GM12878 (cell line): ENCODE measurements at places on chromosomes 2 and 18. TPM values are rescaled to one million over a fixed set of nuclear protein-coding genes. Genes with fewer than 3 reads are reported as not detected.

Gene MBP
- 52.5 and 55.8 TPM in 2 replicates for total RNA-seq

Gene GAREM2
- 0.85 and 1.4 TPM in 2 replicates for total RNA-seq

Gene MRPL53
- 131 and 146 TPM in 2 replicates for total RNA-seq

Gene STARD7
- 194 and 200 TPM in 2 replicates for total RNA-seq

Gene TUBB8B
- total RNA-seq: not detected in 2 replicates

Gene ANTXR1
- 0.26 and 0.32 TPM in 2 replicates for total RNA-seq

Gene FAM110C
- total RNA-seq: not detected in 2 replicates

Gene COLEC11
- total RNA-seq: 0.66 and 0.74 TPM in 2 replicates

DNA sequence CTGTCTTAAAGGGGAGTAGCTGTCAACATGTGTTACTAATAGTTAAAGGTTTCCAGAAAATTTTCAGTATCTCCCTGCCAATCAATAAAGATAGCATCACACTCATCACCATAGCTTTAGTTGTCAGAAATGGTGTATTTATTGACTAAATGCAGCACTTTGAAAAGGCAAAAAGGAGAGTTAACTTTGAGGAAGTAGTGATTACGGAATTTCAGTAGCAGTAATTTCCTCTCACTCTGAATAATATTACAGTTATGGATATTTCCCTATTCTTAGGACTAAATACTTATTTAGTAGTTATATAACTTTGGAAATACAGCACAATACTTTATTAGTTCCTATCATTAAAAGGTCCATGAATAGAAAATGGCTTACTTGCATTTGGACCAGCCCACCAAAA lies 250.5 kb downstream of the CAMKMT start:
- no peak for DNase-seq

DNA sequence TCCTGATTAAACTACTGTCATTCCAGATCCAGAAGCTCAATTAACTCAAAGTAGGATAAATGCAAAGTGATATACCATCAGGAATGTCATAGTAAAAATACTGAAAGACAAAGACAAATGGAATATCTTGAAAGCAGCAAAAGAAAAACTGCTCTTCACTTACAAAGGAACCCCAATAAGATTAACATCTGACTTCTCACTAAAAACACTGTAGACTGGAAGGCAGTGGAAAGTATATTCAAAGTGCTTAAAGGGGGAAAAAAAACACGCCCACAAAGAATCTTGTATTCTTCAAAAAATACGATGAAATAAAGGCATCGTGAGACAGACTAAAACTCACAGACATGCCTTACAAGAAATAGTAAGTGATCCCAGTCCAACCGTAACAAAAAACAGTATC lies 195.7 kb downstream of the DOK6 start:
- DNase-seq: no peak

GRCh38 chr2:28364610-28365009 lies 28.0 kb upstream of the FOSL2 start:
- DNase-seq: no peak

DNA sequence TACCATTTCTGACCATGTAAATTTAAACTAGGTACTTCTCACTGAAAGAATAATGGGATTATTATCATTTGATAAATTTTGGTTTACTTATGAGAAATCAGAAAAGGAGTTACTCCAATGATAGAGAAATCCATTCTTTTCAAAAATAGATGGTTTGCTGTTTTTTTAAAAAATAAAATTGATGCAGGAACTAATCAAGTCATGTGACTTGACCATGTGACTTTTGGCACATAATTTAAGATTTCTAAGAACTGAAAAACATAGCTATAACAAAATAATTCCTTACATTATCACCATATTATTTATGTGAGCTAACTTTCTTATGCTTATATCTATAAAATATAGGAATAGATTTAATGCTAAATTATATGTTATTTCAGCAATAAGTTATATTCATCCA lies 247.1 kb upstream of the FIGN start:
- no peak for DNase-seq

GRCh38 chr2:20939931-20940795 lies 103.7 kb downstream of the APOB start:
- DNase-seq: no peak

- DNase-seq: no peak
Observed at GRCh38 chr18:78914249-78914935, 65.2 kb upstream of the SALL3 start.

- no peak for DNase-seq
Observed at GRCh38 chr2:9483107-9483506, 8.8 kb downstream of the IAH1 start.

GRCh38 chr18:75407468-75408437 lies 19.8 kb downstream of the SMIM21 start:
- DNase-seq: no peak

GRCh38 chr2:30265052-30266015 lies 34.0 kb downstream of the LBH start:
- DNase-seq: no peak

DNA sequence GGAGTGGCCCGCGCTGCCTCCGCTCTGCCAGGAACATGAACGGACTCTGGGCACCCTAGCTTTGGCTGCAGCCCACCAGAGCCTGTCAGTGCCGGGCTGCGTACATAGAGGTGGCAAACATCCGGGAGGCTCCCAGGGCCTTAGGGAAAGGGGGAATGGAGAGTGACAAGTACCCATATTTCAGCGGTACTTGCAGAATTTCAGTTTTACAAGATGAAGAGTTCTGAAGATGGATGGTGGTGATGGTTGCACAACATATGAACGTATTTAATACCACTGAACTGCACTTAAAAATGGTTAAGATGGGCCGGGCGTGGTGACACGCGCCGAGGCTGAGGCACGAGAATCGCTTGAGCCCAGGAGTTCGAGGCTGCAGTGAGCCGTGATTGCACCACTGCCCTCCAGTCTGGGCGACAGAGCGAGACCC lies 873 bp downstream of the MTHFD2 start:
- no peak for DNase-seq

GRCh38 chr18:58323866-58324762 lies 280.1 kb downstream of the NEDD4L start:
- DNase-seq: no peak

- no peak for DNase-seq
Observed at GRCh38 chr2:26770986-26771586, 7.0 kb downstream of the SLC35F6 start.

GRCh38 chr2:239327536-239328350 lies 73.1 kb downstream of the HDAC4 start:
- no peak for DNase-seq

DNA sequence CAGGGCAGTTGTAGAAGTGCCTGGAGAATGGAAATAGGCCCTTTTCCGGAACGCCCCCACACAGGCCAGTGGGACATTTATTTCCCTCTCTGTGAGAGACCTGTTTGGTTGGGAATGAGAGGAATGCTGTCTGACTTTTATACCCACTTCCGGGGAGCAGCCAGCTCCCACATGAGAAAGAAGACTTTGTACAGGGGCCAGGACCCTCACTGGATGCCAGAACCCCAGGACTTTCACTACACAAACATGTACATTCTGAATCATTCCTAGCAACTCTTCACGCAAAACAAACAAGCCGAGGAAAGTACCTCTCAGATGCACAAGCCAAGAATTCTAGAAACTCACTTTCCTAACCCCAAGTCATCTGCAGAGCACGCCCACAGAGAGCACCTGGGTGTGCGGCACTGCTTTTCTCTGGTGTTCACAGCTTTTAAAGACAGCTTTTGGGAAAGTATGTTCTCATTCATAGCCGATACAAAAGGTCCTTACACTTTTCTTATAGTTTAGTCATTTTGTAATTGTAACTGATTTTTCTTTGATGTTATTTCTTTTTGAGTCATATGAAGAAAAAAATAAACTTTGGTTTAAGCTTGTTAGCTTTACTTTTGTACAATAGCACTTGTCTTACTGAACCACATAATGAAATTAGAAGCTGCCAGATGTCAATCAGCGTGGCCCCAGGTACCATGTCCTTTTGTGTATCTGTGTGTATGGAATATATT lies 856.1 kb upstream of the ID2 start:
- peak; percentile 78 for DNase-seq

DNA sequence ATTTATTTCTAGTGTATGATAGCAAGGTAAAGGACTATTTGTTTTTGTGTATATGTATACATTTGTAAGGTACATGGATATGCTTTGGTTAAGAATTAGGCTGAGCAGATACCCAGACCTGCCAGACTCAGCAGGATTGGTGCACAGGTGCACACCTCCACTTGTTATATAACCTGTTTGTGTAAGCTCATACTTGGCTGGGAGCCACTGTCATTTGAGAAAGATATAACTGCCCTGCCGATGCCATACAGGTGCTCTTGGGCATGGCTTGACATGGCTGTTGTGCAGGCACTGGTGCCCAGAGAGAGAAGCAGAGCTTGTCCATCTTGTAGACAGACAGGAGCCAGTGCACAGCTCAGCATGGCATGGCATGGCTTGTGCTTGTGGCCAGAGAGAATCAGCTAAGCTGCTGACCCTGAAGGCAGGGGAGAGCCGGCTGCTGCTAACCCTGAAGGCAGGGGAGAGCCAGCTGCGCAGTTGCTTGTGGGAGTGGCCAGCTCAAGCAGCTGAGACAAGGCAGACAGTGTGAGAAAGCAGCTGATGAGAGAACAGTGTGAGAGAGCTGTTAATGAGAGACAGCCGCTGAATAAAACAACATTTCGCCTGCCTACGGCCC lies 136.5 kb downstream of the RNF144A start:
- no peak for DNase-seq

DNA sequence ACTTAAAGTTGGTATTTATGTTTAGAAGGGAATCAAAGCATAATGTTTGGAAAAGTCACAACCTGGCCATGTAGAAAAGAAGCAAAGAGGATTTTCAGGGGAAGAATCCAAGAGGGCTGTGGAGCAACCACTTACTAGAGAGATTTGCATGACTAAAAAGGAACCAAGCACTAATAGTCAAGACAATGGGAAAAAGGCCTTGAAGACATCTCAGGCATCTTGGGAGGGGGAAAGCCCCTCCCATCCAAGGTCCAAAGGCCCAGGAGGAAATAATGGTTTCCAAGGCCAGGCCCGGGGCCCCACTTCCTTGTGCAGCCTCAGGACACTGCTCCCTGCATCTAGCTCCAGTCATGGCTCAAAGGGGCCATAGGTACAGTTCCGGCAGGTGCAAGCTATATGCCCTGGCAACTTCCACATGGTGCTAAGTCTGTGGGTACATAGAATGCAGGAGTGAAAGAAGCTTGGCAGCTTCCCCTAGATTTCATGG lies 128.1 kb downstream of the EIPR1 start:
- DNase-seq: no peak

- no peak for DNase-seq
Observed at GRCh38 chr2:129293326-129293725, 686.1 kb upstream of the RAB6C start.

DNA sequence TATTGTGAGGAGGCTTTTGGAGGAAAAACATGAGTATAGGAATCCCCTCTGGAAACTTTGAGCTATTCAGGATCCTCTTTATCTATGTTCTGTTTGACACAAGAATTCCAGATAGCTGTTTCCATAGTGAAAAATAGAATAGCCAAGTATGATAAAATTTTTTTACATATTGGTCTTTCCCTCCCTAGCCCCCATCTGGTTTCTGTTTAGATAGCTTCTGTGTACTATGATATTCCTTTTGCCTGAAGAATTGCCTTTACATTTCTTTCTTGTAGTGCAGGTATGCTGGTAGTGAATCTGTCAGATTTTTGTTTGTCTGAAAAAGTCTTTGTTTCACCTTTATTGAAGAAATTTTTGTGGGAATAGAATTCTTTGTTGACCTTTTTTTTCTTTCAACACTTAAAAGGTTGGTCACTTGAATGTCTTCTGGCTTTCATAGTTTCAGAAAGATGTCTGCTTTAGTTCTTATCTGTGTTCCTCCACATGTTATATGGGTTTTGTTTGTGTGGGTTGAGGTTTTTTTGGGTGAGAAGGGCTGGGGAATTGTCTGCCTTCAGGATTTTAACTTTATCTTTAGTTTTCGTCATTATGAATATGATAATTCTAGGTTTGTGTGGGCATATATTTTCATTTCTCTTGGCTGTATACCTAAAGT lies 29.9 kb upstream of the FBLN7 start:
- no peak for DNase-seq

DNA sequence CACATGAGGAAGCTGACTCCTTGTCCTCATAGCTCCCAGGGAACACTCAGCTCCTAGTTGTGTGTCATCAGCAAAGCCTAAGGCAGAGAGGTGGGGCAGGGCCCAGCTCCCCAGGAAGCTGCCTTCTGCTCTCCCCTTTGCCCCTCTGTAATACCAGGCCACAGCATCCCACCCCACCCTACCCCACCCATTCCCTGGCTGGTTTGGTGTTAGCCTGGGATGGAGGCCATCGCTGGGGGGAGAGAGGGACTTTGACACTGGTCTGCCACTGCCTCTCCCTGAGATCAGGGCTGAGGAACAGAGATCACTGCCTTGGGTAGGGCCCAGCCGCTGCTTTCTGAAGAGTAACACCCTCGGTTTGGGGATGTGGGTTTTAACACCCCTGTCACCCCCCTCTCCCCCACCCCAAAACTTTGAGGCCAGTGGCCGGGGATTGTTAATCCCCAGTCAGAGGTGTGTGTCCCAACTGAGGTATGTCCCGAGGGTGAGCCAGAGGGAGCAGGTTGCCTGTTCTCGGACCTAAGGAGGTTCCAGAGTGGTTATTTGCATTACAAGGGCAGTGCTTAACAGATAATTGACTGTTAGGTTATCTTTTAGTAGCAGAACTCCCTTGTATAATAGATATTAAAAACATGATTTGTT lies 41.4 kb downstream of the TET3 start:
- no peak for DNase-seq

DNA sequence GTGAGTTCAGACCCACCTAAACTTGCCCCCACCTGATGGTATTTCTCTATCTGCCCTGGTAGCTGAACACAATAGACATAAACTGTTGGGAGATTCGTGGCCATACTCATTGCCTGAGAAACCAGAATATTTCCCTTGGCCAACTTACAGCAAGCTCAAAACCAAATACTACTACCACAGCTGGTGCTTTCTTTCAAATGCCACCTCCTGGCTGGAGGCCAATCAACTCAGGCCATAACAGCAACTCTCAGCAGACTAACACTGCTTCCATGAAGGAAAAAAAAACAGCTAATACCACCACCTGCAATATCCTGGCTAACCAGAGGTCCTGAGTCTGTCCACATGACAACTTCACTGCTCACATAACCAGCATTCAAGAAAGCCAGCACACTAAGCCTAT lies 373.1 kb downstream of the CMPK2 start:
- no peak for DNase-seq

DNA sequence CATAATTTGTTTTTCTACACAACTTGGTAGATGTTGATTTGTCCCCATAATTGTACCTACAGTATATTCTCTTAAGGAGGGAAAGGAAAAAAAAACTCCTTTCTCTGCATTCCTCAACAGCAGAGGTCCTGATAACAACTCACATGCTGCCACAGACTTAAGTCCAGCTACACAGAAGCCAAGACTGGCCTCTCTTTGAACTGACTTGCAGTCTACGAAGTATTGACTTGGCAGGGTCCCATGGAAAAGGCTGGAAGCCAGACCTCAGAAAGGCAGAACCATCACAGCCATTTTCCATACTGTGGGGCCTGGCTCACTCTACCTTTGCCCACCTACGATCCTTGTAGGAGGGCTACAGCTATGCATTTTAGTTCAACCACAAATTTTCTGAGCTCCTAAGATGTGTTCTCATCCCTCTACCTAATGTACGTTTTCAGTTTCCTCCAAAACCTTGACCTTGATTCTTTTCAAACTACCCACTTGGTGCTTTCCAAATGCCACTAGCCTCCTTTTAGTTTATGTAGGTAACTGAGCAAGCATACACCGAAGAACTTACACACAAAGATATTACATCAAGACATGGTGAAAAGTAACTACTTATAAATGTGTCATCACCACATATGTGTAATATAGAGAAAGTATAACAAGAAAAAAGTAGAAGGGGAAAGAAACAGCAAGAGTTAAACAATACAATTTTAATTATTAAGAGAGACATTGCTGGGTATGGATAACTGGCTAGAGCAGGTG lies 12.2 kb downstream of the LONRF2 start:
- no peak for DNase-seq
